ENCODE measurements at places on chromosomes 7 and 10. TPM values are rescaled to one million over a fixed set of nuclear protein-coding genes. Genes with fewer than 3 reads are reported as not detected.

DNA sequence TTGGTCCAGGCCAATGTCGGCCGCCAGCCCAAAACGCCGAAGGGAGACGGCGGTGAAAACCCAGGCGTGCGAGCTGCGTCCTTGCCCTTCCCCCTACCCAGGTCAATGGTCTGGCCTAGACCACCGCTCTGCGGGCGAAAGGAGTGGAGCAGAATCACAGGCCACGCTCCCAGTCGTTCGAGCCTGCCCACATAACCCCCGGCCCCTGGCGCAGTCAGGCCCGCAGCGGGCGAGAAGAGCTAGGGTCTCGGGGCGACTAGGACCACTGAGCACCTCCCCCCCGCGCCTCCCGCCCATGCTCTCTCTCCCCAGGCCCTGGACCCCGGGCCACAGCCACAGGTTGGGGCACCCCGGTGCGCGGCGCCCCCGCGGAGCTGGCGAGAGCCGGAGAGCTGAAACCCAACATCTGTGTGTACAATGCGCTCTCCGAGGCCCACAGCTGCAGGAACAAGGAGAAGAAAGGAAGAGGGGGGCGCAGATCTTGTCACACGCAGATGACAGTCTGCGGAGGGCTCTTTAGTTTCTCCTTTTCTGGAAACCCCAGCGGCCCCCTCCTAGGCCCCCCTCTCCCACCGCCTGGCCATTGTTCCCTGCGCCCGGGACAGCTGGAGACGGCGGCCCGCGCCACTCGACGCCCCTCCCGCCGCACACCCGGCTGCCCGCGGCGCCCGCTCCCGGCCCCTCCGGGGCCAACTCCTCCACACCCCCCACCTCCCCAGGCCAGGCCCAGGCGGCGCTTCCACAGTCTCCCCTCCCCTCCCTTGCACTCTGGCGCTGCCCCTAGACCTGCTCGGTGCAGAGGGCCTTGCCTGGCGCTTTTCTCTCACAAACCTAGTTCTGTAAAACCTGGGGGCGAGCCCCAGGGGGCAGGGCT lies 355.0 kb downstream of the DNAJB6 start:
- peak; percentile 39 for DNase-seq

ASB4 gene
- not detected for total RNA-seq

SRRM3 gene
- 3.0 TPM for total RNA-seq

DNA sequence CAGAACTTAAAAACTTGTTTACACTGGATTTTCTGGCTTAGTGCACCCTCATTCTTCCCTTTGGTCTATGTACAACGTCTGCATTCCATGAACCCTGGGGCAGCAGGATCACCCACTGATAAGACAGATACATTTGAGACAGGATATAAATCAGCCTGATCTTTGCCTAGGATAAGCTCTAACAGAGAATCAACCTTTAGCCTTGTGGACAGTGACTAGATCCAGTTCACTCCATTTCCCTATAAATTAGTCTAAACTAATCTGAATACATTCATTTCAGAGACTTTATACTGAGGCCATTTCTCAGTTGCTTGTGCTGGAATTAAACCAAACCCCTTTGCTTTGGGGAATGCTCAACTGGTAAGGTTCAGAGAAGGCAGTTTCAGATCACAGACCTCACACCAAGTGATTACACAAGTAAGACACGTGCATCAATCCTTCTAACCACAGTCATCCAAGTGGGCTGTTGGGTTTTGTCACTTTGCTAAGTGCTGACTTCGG lies 639.8 kb upstream of the FZD8 start:
- DNase-seq: no peak

- DNase-seq: no peak
These were observed 218.4 kb upstream of the SEMA3D start for GRCh38 chr7:85405016-85405902.

- no peak for DNase-seq
These were observed 386.6 kb downstream of the SH2D4B start for GRCh38 chr10:80924063-80924952.

GLCCI1 gene
- 8.4 TPM for total RNA-seq

EGR2 gene
- 11.4 TPM for total RNA-seq

STEAP4 gene
- 343 TPM for total RNA-seq

GRCh38 chr10:46541017-46541661 lies 15.3 kb downstream of the GPRIN2 start:
- peak; percentile 58 for DNase-seq

GRCh38 chr10:26805567-26806245 lies 55.1 kb downstream of the ABI1 start:
- DNase-seq: no peak

PTPRN2 gene
- 1.4 TPM for total RNA-seq

GRCh38 chr10:100999742-101000126 lies at the start of gene LZTS2:
TSS of gene LZTS2 (plus strand) at chr10:100999808. CDS start at chr10:101002539, 2,731 bp downstream.
- no peak for DNase-seq

DNA sequence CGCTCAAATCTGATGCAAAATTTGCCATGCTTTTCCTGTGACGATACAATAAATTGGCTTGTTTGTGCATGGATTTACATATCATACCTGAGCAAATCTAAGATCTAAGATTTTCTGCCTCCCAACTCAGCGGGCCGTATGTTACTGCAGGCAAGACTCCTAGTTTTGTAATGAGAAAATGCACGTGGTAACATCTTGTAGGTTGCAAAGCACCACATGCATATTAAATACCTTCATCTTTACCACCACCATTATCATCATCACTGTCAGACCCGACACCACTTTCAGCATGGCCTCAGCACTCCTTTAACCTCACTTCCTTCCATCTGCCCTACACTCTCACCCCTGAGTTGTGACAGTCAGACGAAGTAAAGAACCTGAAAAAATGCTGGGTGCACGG lies 202.2 kb downstream of the FRMD4A start:
- DNase-seq: no peak

DNA sequence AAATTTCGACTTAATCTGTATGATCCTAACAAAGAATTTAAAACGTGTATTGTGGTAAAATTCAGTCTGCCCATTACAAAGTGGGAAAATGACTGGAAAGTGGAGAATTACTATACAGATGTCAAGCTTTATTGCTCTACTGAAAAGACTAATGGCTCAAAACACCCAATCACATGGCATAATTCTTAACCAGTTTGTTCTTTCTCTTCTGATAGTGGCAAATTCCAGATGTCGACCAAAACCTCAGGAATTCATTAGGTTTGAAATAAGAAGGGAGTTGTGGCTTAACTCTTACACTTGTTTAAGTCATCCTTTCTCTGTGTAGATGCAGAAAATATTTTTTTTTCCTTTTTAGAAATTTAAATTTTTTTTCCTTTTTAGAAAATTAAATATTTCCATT lies 1254.9 kb upstream of the LRRN3 start:
- no peak for DNase-seq

GRCh38 chr10:71719042-71719441 lies 536 bp downstream of the C10orf105 start:
- peak; percentile 61 for DNase-seq

SLC16A9 gene
- 1.3 TPM for total RNA-seq

DNA sequence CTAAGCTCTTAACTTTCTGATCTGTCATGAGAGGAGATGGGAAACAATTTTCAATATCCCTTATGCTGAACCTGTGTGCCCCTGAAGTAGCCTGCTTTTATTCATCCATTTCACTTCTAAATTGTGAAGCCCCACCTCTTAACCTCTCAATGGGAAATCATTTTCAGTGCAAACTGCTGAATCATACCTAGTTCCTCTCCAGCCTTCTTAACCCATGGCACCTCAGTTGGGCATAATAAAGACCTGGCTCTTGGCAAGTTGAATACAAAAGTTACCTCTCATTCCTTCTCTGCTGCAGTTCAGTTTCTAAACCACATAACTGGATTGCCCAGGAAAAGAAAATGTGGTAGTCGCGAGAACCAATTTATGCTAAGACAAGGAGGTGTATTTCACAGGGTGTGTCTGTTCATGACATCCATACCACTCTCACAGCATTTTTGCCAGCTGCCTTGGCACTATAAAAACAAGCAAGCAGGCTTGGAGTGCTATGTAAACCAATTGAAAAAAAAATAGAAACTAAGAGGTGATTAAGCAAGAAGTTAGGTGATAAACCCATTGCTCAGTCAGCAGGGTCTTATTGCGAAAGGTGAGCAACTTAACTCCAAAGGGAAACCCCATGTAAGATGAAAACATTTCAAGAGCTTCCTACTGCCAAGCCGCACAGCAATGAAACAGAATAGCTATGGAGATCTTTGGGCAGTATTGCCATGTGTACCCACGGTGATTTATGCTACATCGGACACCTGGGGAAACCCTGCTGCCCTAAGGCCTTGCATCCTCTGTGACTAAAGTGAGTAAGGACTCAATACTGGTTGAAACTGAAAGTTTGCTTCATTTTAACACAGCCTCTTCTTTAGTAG lies 57.0 kb upstream of the DKK1 start:
- no peak for DNase-seq

- DNase-seq: no peak
These were observed 112.1 kb downstream of the FAM53B start for GRCh38 chr10:124632064-124632531.

GRCh38 chr10:124524991-124525653 lies 63.5 kb downstream of the LHPP start:
- DNase-seq: peak; percentile 69

DNA sequence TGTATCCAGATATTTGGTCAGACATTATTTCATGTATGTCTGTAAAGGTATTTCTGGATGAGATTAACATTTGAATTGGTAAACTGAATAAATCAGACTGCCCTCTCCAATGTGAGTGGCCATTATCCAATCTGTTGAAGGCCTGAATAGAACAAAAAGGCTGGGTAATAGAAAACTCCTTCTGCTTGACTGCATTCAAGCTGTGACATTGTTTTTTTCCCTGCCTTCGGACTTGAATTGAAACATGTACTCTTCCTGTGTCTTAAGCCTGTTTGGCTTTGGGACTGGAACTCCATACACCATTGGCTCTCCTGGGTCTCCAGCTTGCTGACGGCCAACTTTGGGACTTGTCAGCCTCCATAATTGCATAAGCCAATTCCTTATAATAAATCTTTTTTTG lies 36.0 kb upstream of the ARHGAP21 start:
- DNase-seq: no peak

GRCh38 chr7:155490697-155491628 lies 33.0 kb downstream of the EN2 start:
- peak; percentile 79 for DNase-seq

DNA sequence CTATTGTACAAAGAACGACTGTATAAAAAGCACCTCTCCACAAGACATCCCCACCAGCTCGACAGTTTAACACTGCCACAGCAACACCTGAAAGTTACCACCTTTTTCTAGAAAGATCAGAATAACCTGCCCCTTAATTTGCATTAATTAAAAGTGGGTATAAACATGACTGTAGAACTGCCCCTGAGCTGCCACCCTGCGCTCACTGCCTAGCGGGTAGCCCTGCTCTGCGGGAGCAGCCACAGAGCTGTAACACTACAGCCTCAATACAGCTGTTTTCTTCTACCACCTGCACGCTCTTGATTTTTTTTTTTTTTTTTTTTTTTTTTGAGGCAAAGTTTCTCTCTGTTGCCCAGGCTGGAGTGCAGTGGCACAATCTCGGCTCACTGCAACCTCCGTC lies 140.9 kb downstream of the PARD3 start:
- no peak for DNase-seq

VKORC1L1 gene
- total RNA-seq: 21.9 TPM

DNA sequence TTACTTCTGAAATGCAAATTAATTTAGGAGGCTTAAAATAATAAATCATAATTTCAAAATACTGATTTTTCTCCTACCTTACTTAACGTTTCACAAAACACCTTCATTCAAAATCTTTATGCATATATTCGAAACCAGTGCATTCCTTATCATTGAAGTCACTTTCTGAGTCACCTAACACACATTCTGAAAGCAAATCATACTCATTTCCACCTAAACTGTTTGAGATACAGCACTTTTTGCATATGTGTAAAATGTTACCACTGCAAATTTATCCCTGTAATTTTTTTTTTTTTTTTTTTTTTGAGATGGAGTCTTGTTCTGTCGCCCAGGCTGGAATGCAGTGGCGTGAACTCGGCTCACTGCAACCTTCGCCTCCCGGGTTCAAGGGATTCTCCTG lies 15.7 kb downstream of the PPP3CB start:
- no peak for DNase-seq

GRCh38 chr7:47031786-47032535 lies 550.0 kb downstream of the TNS3 start:
- no peak for DNase-seq

DNA sequence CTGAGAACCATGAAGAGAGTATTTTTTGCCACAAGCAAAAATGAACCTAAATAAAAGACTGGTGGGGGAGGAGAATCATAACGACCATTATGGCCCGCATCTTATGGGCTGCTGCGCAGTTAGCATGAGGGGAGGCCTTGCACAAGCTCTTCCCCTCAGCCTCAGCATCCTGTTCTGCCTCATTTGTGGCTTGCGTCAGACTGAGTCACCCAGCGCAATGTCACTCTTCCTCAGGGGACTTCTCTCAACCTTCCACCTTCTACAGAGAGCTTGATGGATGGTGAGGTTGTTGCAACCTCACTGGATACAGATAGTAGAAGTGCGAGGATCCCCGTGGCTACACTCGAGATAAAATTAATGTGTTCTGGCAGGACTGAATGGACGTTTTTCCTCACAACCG lies 16.8 kb upstream of the GPR15LG start:
- DNase-seq: no peak

VWDE gene
- total RNA-seq: 0.55 TPM

TNRC18 gene
- total RNA-seq: 132 TPM

- DNase-seq: no peak
These were observed 8.8 kb downstream of the CDK6 start for GRCh38 chr7:92827464-92828120.

IRF5 gene
- total RNA-seq: 15.5 TPM

DNA sequence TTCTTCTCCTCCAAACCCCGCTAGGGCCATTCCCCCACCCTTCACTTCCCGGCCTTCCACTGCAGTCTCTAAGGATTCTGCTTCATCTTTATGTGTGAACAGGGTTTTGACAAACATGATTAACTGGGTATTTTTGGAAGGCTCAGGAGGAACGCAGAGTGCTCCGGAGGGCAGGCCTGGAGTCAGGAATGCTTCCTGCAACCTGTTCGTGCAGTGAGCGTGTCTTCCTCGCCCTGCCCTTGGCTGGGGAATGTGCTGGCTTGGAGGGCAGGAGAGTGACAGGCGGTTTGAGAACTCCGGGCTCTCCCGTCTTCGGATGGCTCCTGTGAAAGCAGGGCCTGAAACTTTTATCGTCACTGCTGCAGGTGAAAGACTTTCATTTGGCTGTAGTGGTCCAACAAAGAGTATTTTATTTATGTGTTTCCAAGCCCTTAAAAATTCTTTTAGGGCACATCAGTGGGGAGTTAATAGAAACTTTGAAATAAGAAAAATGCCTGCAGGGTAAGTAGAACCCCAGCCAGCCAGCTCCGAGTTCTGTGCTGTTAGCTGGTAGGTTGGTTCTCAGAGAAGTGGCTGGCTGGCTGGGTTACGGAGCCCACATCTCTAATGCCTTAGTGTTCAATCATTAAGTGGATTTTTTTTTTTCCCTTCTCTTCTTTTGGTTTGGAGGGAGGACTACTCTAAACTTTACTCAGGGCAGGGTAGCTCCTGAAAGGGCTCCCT lies 51.0 kb downstream of the TCF7L2 start:
- DNase-seq: no peak

GRCh38 chr10:1354809-1355710 lies 298.9 kb downstream of the WDR37 start:
- DNase-seq: no peak

- DNase-seq: no peak
These were observed 12.9 kb downstream of the SEC31B start for GRCh38 chr10:100506596-100507356.

KCNH2 gene
- 0.65 TPM for total RNA-seq
